Fibroblast of skin of abdomen (primary cell): ENCODE measurements at places on chromosomes 6 and 20.

DNA sequence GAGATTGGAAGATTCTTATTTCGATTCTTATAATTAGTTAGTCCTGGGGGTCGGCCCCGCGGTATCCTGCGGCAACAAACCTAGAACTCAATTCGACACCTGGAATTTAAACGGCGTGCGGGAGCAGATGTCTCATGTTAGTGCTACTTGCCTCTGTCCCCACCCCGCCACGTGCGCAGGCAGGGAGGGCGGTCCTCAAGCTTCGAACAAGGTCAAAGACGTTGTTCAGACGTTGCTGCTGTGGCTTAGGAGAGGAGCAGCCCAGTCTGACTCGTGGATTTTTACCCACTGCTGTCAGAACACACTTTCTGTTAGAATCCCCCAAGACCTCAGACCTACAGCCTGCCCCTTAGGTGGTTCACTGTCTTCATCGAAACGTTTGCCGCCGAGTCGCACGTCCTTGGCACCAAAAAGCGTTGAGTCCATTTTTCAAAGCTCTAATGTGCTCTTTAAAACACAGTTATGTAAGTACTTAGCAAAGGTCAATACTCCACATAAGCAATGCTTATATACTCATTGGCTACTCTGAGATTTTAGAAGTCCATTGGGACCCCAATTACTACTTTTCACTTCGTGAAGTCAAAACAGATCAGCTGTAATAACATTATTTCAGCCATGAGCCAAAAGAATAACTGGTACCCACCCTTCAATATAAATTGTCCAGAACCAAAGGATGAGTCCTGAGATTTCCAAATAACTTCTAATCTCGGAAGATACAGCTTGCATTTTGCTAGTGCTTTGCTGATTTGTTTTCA is 2.7 kb upstream of the C6orf62 start:
- DNase-seq, result no peak

GRCh38 chr20:60050193-60050947 is 92.1 kb downstream of the CDH26 start:
- no peak for DNase-seq

DNA sequence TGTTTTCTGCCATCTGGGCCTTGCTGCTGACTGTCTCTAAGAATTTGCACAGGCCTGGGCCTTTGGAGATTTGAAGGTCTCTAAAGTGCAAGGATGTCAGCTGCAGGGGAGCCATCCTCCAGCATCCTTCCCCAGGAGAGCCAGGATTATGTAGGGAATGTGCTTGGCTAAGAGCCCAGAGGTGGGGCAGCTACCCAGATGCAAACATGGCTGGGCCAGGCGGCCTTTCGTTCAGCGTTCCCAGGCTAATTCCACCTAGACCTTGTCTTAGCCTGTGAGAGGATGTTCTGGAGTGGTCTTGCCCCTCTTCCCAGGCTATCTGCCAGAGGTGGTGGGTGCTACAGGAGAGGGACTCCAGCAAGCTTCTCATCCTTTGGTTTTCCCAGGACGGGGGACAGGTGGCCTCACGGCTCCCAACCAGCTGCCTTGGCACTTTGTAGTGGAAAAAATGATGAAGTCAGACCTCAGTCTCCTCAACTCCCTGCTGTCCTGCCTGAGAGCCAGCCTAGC is 7.7 kb upstream of the PTGIS start:
- peak; percentile 52 for DNase-seq

DNA sequence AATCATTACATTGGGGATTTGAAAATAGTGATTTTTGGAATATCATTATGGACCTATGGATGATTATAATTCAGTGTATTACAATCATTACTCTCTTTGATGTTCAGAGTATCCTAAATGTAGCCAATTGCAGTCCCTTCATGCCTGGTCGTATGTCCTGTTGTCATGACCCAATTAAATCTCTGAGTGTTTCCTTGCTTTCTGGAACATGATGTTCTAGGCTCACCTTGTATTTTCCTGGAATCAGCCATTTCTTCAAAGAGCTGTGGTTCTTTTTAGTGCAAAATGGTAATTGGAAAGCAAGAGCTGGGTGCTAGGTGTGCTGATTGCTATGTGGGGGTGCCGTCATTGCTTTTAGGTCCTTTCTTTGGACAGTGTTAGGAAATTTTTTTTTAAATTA is 100.7 kb upstream of the RNF24 start:
- DNase-seq, result no peak

GRCh38 chr6:144296973-144297372 is 11.8 kb downstream of the UTRN start:
- DNase-seq, result no peak

DNA sequence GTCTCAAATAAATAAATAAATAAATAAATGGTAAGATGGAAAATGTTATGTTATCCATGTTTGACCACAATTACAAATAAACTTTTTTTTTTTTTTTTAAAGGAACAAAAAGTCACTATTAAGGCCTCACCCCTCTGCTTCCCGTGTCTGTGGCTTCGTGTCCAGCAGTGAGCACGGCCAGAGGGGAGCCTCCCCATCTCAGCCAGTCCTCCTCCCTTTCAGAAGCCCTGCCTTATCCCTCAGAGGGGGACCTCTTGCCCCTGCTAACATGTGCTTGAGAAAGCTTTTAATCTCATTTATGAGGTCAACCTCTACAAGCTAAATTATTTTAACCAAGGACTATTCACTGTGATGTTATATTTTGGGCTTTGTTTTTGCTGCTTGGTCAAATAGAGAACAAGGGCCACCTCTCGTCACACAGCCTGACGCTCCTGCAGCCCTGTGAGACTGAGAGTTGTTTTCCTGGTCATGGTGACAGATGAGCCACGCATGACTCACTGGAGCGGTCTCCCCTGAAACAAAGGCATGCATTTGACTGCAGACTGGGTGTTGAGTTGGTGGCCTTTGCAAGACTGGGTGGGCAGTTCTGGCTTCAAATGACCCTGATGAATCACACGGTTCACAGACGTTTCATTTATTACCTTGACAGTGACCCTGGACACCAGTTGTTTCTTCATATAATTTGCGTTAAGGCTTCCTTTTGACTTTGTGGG is 131.8 kb downstream of the TIAM2 start:
- peak; percentile 68 for DNase-seq

DNA sequence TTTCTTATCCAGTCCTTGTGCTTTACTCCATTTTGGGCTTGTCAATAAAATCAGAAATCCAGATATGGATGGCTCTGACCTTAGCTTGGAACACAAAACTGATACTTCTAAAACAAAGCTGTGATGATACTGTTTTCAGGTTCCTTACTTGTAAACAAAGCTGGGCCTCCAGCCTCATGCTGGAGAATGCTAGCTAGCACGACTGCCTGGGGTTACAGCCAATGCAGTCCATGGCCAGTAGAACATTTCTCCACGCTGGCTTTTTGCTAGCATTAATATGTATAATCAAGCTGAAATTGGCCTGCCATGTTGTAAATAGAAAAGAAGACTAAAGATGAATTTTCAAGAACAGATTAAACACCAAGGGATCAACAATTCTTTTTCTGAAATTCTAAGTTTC is 63.9 kb downstream of the MTHFD1L start:
- DNase-seq, result no peak

DNA sequence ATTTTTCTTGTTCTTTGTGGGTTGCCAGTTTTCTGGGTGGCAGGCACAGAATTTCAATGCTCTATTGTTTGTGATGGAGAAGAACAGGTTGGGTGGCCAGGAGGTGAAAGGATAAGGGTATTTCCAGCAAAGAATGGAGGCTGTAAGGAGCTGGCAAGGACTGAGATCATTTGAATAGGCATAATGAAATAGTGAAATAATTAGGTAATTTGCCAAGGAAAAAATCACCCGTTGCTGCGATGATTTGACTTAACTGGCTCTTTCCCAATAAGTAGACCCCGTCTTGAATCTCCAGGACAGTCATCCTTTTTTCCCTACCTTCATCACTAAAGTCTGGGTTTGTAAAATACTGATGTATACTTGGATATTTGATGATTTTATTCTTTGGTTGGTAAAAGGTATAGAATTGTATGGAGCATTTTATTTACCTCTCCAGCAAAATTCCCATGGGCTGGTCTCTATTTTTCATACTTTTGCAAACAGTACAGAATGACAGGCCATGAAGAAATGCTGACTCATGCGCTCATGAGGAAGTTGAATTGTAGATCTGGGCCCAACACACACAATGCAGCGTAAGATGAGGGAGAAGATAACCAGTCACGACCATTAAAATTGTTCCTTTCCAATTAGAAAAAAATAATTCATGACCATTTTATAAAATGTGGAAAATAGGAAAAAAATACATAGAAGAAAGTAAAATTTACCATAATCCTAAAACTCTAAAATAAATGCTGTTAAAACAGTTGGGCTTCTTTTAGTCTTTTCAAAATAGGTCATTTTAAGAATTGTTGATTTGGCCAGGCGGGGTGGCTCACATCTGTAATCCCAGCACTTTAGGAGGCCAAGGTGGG is 2.4 kb upstream of the GCNT2 start:
- DNase-seq, result no peak
